Hippocampal formation (tissue), 2 donors: ENCODE measurements at places on chromosomes 12 and 14.

- peak; percentile 51 for DNase-seq
These were observed 5.6 kb downstream of the ZNF385A start for GRCh38 chr12:54378796-54379397.

GRCh38 chr12:102811110-102811737, 105.8 kb downstream of the PAH start:
- DNase-seq, result no peak

DNA sequence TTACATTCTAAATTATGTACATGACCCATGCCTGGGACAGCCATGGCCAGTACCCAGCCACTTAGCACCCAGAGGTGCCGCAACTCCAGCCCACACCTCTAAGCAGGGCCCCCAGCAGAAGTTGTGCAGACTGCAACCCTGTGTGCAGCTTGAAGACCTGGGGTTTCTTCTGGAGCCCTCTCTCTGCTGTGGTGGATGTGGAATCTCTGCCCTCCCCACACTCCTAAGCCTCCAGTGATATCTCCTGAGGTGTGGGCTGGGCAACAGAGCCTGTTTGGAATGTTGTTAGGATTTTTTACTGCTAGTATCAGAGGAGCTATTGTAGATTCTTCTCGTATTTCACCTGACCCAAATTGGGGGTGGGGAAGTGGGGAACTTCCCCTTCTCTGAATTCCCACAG, 59.4 kb upstream of the TUNAR start:
- DNase-seq, result no peak

GRCh38 chr14:62592877-62593276, 452.4 kb downstream of the KCNH5 start:
- no peak for DNase-seq

DNA sequence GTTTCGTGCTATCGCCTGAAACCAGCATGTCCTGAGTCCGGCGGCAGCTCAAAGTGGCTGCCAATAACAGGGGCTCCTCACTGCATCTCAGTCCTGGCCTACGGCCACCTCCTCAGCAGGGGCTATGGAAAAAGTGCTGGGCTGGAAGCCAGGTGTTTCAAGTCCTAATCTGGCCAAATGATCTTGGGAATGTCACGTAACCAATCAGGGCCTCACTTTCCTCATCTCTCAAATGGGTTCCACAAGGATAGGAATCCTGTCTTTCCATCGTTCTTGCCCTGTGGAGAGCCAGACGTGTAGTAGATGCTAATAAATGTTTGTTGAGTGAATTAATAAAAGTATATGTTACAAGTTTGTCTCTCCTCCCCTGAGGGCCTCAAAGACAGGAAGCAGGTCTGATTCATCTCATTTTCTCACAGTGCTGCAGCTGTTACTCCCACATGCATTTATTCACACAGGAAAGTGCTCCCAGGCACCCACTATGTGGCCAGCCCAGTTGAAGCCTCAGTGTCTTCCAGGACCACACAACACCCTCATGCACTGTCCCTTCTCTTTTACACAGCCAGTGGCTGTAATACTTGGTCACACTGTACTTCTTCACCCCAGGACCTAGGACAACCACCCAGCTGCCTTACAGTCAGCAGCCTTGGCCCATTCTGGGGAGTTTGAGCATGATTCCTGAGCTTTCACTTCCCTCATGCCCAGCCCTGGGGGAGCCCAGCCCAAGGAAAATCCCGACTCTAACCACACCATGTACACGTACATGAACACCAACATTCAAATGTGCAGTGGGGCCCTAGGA, 5.0 kb downstream of the CMKLR1 start:
- no peak for DNase-seq

- no peak for DNase-seq
These were observed 380.6 kb upstream of the DCN start for GRCh38 chr12:91563011-91563765.

DNA sequence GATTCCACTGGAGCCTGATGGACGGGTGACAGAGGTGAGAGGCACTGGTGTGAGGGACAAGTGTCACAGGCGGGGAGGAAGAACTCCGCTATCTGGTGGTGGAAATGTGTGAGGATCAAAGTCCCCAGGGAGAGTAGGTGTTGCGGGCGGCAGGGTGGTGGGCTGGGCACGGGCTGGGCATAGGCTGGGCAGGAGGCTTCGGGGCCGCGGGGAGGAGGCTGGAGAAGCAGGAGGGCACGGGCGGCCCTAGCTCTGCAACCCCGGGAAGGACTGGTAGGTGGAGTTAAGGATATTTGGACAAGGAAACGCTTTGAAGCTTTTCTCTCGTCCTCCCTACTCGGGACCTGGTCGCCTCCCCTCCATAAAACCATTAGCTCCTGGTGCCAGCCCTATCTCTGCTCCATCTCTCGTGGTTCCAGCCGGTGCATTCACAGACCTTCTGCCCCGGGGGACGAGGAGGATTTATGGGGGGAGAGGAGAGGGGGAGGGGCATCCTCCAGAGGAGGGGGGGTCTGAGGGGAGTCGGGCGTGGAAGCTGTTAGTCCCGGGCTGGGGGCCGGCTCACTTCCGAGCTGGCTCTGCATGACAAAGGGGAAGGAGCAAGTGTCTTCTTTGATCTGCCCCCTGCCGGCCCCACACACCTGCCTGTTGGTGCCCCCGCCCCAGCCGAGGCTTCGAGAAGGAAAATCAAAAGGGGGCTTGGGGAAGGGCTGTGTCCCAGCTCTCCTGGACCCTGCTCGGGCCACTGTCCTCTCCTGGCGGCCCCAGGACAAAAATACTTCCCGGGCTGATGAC, 504 bp downstream of the WNT5B start:
- no peak for DNase-seq

GRCh38 chr12:60180298-60180697, 584.5 kb downstream of the SLC16A7 start:
- DNase-seq, result no peak

DNA sequence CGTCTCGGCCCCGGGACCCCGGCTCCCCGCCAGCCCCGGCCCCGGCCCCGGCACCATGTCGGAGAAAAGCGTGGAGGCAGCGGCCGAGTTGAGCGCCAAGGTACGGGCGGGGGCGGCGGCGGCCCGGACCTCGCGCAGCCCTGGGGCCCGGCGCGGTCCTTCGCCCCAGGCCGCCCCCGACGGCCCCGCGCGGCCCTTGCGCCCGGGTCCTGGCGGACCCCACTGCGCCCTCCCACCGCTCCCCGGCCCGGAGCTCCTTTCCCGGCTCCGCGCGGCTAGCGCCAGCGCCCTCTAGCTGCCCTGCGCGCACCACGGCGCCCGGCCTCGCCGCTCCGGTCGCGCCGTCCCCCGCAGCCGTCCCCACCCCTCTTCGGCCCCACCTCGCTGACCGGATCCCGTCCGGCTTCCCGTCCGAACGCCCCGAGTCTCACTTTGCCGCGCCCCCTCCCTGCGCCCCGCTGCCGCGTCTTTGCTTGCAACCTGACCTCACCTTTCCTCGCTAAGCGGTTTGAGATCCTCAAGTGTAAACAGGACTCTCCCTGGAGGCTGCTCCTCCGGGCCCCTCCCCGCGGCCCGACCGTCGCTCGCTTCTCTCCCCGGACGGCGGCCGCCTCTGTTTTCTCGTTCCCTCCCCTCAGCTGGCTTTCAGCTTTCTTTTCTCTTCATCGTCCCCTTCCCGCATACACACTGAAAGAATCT, 637 bp downstream of the PTMS start:
- DNase-seq, result peak; percentile 41

- DNase-seq, result no peak
These were observed 70.6 kb upstream of the SYT1 start for GRCh38 chr12:78793982-78794381.

DNA sequence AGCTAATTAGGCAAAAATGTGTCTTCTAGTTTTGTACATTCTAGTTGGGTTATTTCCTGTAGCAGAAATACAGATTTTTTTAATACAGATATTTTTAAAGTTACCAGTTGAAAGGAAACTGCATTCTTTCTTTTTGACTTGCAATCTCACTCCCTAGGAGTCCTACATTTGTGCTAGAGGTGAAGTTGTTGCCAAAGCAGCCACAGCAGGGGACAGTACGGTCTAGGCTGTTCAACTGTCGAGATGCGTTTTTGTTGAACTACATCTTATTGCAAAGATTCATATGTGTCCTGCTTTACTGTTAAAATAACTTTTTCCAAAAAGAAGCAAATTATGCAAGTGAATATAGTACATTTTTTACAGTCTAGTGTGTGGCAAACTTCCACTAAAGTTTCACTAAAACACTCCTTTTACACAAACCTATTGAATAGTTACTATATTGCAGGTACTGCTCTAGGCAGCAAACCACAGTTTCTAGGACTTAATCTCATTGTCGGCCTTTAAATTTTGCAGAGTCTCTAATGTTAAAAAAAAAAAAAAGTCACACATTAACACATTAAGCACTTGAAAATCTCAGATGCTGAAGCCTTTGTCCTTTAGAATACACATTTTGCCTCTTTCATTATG, 30.2 kb upstream of the SRGAP1 start:
- DNase-seq, result no peak

GRCh38 chr12:97912943-97913342, 450.3 kb downstream of the RMST start:
- DNase-seq, result no peak

DNA sequence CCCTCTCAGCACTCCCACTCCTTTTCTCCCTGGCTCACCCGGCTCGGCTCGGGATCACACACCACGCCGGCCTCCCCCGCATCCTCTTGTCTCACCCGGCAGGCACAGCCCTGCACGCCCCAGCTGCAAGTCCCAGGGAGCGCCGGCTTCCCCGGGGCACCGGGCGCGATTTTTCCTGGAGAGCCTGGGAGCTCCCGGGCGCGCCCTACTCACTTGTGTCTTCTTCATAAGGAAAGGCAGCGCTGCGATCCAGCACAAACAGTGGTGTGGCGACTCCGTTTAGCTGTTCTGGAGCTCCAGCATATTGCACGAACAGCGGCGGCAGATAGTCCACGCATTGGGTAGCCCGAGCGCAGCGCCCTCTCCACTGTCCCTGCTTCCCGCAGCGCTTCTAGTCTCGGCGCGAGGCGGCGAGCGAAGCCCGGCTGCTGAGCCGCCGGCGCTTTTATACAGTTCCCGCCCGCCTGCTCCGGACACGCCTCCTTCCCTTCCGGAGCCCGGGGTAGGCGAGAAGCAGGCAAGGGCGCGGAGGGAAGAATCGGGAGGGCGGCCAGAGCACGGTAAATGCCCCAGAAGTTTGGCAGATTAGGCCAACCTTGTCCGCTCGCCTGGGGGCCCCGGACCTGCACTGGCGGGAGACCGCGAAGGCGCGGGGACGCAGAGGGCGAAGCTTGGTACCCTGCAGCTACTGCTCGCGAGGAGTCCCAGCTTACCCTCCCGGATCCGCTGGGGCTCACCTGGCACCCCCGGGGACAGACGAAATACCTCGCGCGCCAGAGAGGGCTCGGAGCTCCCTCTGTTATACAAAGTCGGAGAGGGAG, at the start of gene KITLG:
Gene KITLG (minus strand): TSS at position 421 of the 821 bp plus-strand sequence. CDS start 193 bp downstream, at position 228.
- DNase-seq, result peak; percentile 53

- no peak for DNase-seq
These were observed 73.0 kb downstream of the SERPINA3 start for GRCh38 chr14:94685166-94685581.

- DNase-seq, result no peak
These were observed 76.1 kb upstream of the PAWR start for GRCh38 chr12:79766705-79767464.

- peak; percentile 47 for DNase-seq
These were observed 756 bp downstream of the RNASE7 start for GRCh38 chr14:21042918-21043317.

DNA sequence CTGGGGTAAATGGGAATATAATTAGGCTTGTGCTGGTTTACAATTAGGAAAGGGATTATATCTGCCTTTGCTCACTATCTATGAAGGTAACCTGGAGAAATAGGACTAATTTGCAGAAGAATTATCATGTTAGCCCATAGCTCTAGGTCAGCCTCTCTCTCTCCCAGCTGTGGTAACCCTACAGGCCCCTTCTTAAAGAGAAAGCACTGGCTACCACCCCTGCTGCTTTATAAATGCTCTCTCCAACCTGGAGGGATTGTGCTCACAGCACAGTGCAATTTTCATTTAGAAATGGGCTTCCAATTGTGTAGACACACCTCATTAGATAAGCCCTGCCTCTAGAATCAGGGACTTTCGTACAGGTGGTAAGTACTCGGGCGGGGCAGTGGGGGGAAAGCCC, 22.7 kb upstream of the MGST1 start:
- DNase-seq, result no peak

DNA sequence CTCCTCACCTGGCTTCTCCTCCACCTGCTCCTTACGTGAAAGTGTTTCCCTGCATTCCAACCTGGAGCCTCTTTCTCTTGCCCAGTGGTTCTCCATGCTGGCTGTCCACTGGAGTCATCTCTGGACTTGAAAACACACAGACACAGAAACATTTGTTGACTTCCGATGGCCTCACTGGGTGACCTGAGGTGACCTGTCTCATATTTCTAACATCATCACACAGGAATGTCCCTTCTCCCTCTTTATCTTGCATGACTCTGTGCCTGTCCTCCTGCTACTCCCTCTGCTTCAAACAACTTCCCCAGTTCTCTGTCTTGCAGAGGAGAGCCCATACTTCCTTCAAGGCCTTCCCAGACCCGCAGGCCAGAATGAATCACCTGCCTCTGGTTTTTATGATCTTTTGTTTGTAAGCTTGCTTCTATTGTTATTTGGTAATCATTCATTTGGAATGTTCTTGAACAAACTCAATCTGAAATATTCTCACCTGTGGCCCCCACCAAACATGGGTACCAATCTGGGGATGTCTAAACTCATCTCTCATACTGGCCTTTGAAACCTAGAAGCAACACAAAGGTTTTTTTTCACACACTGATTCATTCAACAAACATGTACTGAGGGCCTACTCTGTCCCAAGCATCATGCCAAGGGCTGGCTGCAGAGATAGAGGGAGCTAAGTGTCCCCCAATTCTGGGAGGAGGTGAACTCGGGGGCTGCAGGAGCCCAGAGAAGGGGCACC, 9.7 kb upstream of the RIN3 start:
- DNase-seq, result no peak

DNA sequence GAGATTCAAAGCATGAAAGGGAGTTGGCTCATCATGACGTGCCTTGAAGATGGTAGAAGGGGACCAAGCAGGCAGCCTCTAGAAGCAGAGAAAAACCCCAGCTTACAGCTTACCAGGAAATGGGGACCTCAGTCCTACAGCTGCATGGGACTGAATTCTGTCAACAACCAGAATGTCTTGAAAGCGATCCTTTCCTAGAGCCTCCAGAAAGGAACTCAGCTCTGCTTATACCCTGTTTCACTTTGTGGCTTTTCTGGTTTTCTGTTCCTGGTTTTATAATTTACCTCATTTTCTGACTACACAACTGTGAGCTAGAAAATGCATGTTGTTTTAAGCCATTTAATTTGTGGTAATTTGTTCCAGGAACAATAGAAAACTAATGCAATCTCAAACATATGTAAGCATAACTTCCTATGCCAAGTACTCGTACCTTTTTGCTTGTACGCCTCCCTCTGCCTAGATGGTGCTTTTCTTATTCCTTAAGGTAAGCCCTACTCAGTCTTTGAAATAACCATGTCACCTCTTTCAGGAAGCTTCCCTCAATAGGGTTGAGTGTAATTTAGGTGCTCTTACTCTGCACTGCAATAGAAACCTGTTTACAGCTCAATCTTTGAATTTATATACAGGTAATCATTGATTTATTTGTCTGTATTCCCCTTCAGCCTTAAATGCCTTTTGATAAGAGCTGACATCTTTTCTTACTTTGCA, 348.8 kb downstream of the TMEM117 start:
- DNase-seq, result no peak
